Activated CD8-positive, alpha-beta T cell treated with anti-CD3 and anti-CD28 coated beads, Interleukin-2, amount 10 ng/mL, durations not matched to agents 7 days and 5 days (primary cell): ENCODE measurements at places on chromosomes 3 and 15. TPM values are rescaled to one million over a fixed set of nuclear protein-coding genes. Genes with fewer than 3 reads are reported as not detected.
A peak's percentile ranks its signal among the peaks of the same experiment; 100 is the strongest.

GRCh38 chr3:45499529-45499928 lies 95.0 kb upstream of the LIMD1 start:
- no peak for DNase-seq

DNA sequence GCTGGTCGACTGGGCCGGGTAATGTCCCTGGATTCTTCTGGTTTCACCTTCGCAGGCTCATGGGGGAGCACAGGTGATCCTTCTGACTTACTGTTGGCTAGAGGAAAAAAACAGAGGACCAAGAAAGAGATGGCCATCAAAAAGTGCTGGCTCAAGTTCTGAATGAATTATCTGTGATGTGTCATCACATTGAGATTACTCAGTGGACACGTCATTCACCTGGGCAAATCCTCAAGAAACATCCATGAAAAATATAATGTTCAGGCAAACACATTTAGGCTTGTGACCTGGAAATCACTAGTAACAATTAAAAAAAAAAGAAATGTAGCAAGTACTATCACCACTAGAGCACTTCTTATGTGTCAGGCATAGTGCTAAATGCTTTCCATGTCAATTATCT lies 81.5 kb upstream of the SLC2A2 start:
- DNase-seq: no peak

- DNase-seq: no peak
These were observed 10.5 kb downstream of the FILIP1L start for GRCh38 chr3:100103558-100104441.

GRCh38 chr3:12158387-12159226 lies at the start of gene TIMP4:
Gene TIMP4, minus strand, starts transcription at chr3:12158912. Its CDS starts 72 bp downstream, at chr3:12158840.
- DNase-seq: no peak

GRCh38 chr3:130850044-130850797 lies 43.7 kb upstream of the ATP2C1 start:
- DNase-seq: peak; percentile 45

- DNase-seq: no peak
These were observed 525.5 kb upstream of the BCHE start for GRCh38 chr3:166362698-166363097.

DNA sequence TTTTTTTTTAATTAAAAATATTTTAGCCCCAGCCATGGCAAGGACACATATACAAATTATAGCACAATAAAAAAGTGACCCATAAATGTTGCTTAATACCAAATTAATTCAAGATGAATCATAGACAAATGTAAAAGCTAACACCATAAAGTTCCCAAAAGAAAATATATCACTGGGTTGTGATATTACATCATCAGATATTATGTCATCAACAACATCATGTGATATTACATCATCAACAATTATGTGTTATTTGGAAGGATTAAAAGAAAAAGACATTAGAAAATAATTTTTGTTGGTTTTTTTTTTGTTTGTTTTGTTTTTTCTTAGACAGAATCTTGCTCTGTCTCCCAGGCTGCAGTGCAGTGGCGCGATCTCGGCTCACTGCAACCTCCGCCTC lies 34.5 kb upstream of the ABHD10 start:
- no peak for DNase-seq

- no peak for DNase-seq
These were observed 73.9 kb downstream of the BOC start for GRCh38 chr3:113285226-113285625.

GRCh38 chr3:13932578-13933295 lies 52.9 kb upstream of the WNT7A start:
- no peak for DNase-seq

GRCh38 chr15:99976811-99977271 lies 243.6 kb upstream of the LYSMD4 start:
- no peak for DNase-seq

DNA sequence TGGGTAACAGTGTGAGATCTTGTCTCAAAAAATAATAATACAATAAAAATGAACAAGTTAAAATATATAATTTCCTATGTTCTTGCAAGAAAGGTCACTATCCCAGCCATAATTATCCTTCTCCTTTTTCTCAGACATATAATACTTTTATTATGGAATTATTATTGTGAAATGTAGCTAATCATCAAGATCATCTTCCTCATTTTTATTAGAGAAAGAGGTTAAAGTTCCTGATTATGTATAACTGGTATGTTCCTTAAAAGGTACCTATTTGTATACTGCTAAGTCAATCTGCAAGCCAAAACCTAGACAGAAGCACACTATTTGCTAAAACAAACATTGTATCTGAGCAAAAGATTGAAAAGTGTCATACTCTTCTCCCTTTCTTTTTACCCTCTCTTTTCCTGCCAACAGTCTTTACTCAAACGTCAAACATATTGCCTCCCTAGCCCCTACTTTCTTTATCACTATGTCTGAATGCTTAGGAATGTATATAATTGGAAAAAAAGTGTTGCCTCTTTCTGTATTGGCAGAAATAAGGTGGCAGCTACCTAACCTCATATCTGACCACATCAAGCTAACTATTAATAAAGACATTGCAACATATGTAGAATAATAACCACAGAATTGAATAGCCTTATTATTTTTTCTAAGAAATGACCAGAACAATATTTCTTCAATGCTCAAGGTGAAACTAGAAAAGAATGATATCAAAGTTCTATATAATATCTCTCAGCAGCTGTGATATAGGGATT lies 18.5 kb downstream of the SEC11A start:
- no peak for DNase-seq

GRCh38 chr15:80815106-80815505 lies 35.9 kb downstream of the CEMIP start:
- no peak for DNase-seq

GRCh38 chr3:109109574-109109973 lies 8.4 kb downstream of the MORC1 start:
- DNase-seq: no peak

DNA sequence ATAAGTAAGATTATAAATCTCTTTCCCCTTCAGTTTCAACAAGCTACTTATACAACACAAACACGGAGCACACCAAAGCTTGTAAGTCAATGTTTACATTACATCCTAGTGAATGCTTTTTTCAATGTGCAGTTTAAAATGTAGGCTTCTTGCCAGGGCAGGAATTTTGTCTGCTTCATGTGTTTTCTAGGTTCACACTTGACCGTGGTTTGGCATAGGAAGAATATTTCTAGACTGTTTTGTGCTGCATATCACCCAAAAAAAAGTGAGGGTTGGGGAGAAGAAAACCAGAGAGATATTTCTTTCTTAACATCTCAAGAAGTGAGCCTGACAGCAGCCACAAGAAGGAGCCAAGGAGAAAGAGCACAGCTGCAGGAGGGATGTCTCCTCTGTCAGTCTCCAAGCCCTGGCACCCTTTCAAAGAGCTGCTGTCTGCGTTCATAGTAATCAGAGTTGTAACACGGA lies 255.8 kb downstream of the MEIS2 start:
- DNase-seq: no peak

- DNase-seq: peak; percentile 31
These were observed 13.9 kb upstream of the RTP1 start for GRCh38 chr3:187183210-187183862.

DNA sequence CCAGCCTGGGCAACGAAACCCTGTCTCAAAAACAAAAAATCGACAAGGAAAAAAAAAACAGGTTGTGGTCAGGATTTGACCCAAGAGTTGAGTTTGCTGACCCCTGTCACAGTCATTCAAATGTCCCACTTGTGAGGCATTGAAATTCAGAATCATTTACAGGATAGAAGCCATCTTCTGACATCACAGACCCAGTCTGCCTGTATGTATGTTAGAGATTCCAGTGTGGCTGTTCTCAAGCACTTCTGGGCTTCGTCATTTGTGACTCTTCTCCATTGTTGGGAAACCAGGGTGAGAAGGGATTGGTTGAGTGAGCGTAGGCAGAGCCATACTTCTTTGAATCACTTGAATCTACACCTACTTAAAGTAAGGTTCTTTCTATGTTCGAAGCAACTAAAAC lies 57.1 kb downstream of the LMLN start:
- DNase-seq: no peak

DNA sequence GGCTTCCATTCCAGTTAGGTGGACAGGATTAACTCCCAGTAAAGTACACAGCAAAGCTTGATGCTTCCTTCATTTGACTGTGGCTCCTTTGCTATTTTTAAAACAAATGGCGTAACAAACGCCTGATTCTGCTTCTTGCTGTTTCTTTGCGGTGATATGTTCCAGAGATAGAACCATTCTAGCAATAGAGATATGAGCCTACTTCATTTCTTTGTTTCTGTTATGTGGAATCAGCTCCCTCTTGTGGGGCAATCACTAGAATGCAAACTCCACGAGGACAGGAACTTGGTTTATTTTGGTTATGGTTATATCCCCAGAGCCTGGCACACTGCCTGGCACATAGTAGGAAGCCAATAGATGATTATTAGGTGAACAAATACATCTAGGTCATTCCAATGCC lies 122.6 kb upstream of the SLC6A11 start:
- DNase-seq: no peak

GRCh38 chr3:168087539-168087938 lies 8.2 kb downstream of the GOLIM4 start:
- no peak for DNase-seq

- no peak for DNase-seq
These were observed 15.0 kb upstream of the SOX2 start for GRCh38 chr3:181696626-181697230.

DNA sequence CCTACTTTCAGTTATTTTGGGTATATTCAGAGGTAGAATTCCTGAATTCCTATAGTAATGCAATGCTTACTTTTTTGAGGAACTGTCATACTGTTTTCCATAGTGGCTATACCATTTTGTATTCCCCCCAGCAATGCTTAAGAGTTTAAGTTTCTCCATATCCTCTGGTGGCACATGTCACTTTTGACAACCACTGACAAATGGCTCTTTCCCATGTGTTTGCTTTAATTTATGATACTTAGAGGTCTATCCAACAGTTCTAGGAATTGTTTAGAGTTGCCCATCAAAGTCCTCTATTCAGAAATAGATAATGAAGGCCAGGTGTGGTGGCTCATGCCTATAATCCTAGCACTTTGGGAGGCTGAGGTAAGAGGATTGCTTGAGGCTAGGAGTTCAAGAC lies 128.9 kb upstream of the CFAP20DC start:
- no peak for DNase-seq

- no peak for DNase-seq
These were observed 220.9 kb downstream of the ITPR1 start for GRCh38 chr3:4714045-4714444.

DNA sequence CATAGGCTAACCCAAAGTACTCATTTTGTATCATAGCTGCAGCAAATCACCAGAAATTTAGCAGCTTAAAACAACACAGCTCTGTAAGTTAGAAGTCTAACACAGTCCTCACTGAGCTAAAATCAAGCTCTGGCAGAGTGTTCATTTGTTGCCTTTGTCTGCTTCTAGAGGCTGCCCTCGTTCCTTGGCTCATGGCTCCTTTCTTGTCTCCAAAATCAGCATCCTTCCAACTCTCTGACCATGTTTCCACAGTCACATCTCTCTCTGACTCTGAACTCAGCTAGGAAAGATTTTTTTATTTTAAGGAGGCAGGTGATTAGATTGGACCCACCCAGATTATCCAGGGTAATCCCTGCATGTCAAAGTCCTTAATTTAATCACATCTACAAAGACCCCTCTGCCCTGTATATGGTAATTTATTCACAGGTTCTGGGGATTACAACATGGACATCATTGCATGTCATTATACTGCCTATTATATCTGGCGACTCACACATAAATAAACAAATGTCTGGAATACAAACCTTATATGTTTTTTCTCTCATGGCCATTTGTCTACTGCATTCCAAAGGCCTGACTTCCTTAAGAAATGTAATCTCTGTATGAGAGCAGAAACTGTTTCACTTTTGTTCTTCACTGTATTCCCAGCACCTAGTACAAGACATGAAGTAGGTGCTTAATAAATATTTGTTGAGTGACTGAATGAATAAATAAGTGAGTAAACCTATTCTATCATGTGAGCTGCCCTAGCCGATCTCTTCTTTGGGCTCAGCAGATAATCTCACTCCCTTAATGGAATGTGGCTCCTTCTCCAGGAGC lies 15.1 kb upstream of the UACA start:
- DNase-seq: no peak

GRCh38 chr3:72597756-72598195 lies 250.5 kb downstream of the SHQ1 start:
- DNase-seq: no peak

GRCh38 chr15:57031605-57032004 lies 113.2 kb downstream of the TCF12 start:
- DNase-seq: no peak

The CFAP91 gene
- total RNA-seq: not detected

The RASGRF1 gene
- not detected for total RNA-seq

The SLC9A9 gene
- total RNA-seq: 7.4 TPM

The MITF gene
- total RNA-seq: not detected

The CFAP92 gene
- total RNA-seq: 0.18 TPM

The IQCF5 gene
- total RNA-seq: not detected

The DAZL gene
- not detected for total RNA-seq

The GOLGA8K gene
- total RNA-seq: 0.68 TPM

The HRG gene
- total RNA-seq: not detected
